ENCODE measurements at places on chromosomes 5 and 9.

GRCh38 chr5:132086277-132086794 lies 12.7 kb downstream of the CSF2 start:
- peak; percentile 92 for DNase-seq

DNA sequence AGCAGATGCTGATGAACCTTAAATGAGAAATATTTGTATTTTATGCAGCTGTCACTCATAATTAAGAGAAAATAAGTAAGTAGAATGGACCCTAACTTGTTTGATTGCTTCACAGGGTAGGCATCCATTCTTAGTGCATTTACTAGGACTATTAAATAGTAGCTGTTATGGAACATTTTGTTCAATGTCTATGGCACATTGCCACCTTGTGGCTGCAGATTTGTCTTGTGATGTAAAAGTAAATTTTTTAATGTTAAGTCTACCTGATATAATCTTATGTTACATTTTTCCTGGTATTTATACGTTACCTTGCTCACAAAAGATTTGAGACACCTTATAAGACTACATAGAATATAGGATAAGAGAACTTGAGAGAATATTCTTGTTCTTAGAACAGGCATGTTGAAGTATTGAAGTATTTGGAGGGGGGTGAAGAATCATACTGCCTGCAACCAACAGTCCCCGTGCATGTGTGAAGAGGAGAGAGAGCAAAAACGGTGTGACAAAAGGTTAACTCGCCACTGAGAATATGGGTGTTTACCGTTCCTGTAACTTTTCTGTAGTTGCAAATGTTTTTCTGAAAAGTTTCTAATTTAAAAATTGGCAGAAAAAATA lies 161.1 kb downstream of the MAST4 start:
- peak; percentile 1 for DNase-seq

DNA sequence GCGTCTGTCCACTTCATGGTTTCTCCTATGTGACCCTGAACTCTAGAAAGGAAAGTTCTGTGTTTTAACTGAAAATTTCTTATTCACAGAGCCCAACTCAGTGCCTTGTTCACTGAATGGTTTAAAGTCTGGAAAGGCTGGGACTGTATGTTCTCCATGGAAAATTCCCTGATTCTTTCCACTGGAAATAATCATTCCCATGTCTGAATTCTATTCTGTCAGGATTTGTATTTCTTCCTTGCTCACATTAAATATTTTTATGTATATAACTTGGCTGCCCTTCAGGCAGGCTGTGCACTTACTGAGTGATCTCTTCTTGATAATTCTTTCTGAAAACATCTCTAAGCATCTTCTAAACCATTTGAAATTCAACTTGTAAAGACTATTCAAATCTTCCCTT lies 1126.9 kb upstream of the DMAC1 start:
- no peak for DNase-seq

GRCh38 chr9:113876993-113877368 lies 872 bp downstream of the ZNF618 start:
- DNase-seq = no peak

- no peak for DNase-seq
Measured at GRCh38 chr5:149229298-149229937, 42.2 kb upstream of the AFAP1L1 start.

DNA sequence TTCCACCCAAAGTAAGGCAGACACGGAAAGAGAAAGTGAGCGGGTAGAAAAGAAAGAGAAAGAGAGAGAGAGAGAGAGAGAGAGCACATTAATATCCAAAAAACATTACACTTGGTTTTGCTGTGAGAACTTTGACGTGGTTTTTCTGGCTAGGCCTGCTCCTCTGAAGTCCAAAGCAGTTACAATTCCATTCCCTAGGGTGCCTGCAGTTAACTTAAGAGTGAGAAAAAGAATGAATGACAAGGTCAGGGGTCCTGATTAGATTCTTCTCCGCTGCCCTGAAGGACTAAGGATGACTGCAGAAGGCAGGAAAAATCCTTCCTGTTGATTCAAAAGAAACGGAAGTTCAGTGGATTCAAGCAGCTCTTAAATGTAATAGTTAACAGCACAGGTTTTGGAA lies 589.8 kb downstream of the PRELID2 start:
- DNase-seq = no peak

DNA sequence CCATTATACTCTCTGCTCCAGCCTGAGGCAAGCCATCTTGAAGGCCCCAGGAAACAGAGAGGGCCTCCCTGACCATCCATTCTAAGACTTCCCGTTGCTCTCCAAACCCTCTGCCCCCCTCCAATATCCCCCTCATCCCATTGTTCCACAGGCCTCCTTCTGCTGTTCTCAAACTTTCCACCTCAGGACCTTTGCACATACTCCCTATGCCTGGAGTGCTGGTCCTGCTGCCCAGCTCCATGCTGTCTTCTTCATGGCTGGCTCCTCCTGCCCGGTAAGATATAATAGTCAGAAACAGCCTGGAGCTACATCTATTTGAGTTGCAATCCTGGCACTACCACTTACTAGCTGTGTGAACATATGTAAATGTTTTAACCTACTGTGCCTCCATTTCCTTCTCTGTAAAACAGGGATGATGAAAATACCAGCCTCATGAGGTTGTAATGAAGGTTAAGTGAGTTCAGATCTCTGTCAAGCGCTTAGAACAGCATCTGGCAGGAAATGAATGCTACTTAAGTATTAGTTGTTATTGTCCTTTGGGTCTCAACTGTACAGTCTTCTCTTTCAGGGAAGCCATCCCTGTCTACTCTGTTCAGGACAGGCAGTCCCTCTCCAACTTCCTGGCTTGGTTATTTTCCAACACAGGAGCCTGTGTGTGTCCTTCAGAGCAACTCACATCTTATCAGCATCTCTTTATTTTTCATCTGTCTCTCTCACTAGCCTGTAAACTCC lies 45.8 kb downstream of the TMOD1 start:
- no peak for DNase-seq

GRCh38 chr5:114418176-114419066 lies 56.6 kb downstream of the KCNN2 start:
- DNase-seq = no peak

DNA sequence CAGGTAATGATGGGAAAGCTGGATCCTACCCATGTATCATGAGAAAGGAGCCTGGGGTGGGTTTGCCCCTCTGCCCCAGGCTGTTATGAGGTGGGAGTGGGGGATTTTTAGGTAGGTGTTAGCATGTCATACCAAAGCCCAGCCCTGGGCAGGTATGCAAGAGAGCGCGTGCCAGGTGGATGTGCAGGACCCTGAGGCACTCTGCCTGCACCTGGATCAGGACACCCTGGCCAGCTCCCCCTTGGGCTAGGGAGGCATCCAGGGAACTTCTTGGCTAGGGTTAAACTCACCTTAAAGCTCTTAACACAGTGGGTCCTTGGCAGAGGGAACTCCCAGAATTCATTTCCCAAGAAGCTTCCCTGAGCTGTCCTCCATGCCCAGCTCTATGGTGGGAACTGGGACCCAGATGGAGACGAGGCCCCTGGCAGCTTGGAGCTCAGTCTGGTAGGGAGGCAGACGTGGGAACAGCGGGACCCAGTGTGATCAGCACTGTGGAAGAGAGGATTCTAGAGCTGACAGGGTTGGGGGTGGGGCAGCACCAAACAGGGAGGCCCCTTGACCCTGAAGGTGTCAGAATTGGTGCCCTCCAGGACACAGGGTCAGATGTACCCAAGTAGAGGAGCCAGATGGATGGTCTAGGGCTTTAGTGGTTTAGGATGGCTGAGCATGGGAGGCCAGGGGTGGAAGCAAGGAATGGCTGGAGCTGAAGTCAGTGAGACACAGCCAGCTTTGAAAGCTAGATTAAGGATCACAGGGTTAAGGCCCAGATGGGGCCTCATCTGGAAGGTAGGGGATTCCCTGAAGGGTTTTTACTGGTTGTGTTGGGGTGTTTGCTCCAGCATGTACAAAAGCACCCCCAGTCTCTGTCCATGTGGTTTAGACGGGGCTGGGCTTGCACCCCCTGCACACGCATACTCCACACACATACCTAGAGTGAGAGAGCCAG lies 2.2 kb upstream of the PRR7 start:
- DNase-seq = no peak

GRCh38 chr5:86880785-86881492 lies 263.2 kb downstream of the COX7C start:
- peak; percentile 74 for DNase-seq

DNA sequence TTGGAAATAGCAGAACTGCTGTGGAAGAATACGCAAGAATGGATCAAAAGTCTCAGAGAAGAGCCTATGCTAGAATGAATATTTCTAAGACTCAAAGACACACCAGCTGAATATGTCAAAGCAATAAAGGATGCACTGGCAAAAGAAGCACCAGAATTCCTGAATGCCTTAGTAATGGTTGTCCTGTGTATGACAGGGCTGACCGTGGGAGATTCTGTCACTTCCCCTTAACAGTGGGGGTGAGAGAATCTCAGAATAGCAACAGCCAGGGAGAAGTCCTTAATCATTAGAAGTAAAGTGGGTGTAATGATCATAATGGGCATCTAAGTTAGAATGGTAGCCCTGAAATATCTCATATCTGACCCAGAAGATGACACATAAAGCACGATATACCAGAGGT lies 14.6 kb upstream of the PRR16 start:
- DNase-seq = no peak

DNA sequence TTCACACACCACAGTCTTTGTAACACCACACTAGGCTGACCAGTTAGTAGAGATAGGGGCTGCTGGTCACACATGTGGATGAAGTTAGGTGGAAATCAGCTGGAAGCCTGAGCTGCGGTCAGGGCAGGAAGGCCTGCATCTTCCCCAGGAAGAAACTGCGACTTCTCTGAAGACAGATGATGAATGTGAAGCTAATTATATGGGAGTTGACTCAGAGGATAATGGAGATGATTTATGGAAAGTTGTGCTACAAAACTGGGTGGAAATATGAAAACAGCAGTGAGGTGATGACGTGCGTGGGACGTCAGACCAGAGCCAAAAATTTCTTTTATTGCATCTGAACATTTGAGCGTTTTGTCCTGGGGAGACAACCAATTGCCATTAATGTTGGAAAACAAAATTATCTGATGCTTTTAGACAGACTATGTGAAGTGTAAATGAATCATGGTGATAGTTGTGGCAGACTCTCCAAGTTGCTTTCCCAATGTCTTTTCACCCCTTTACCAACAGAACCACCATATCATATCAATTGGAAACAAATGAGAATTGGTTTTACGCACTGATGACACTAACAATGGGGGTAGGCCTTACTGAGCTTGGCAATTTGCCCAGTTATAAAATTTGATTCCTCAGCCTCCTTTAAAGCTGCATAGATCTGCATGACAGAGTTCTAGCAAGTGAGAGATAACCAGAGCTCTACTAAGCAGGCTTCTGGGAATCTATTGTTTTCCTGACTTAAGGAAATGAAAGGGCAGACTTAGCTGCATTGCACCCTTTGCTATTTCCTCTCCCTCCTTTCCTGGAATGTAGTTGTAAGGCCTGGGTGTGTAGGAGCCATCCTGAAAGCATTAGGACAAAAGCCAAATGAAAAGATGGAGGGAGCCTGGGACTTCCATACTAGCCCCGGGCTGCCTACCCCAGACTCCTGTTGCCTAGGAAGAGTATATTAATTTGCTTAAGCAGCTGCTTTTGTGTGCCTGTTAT lies 84.0 kb downstream of the RAB3C start:
- no peak for DNase-seq

DNA sequence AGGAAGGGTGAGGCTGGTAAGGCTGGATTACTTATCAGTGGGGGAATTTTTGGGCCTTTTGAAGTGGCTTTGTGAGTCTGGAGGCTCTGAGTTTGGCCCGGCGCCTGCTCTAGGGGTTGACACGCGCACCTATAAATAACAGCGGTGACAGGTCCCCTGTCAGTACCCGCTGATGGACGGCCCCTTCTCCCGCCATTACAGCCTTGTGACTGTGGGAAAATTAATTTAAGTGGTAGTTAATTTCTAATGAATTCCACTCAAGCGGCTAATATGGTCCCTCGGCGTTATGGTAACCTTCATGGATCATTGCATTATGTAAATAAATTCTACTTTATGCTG lies 16.5 kb downstream of the MRPL36 start:
- DNase-seq = no peak

GRCh38 chr9:27572566-27572917 lies 739 bp downstream of the C9orf72 start:
- no peak for DNase-seq

DNA sequence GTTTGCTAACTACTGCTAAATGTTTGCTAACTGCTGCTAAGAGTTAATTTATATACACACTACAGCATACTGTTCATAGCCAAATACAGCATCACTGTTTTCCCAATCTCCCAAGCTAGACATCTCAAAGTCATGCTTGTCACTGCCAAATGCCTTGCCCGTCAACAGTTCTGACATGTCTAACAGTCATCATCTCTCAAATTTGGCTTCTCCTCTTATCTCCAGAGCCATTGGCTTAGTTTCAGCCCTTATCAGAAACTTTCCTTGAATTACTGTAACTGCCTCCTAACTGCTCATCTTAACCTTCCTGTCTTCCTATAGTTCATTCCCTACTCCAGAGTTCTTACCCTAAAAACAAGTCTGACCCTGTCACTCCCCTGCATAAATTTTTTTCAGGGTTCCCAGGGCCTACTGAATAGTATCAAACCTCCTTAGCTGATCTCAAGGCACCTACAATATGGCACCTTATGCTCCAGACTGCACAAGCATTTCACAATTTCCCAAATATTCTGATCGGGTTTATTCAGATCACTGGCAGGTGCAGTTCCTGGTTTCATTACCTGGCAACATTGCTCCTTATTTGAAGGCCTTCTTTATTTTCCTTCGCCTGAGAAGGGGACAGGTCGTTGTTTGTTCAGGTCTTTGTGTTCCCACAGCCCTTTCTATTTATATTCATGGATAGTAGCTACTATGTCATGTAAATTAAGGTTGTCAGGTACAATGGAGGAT lies 55.9 kb upstream of the ANKRD55 start:
- no peak for DNase-seq

GRCh38 chr9:97556721-97557605 lies 55.5 kb downstream of the TMOD1 start:
- DNase-seq = no peak

- DNase-seq = no peak
Measured at GRCh38 chr5:38827525-38827924, 18.3 kb upstream of the OSMR start.

DNA sequence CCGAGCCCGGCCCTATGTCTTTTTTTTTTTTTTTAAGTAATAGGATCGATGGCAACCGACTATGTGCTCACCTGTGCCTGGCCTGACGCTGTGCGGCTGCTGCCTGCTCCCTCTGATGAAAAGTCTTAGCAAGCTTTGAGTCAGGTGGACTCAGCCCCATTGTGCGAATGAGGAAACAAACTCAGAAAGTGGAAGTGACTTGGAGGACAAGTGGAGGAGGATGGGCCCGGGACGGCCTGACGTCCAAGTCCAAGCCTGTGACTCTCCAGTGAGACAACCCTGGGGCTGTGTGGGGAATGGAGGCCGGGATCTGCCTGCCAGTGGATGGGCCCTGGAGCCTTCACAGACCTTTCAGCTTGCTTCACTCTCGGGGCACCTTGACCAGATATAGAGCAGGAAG lies 57.9 kb downstream of the EXD3 start:
- DNase-seq = no peak

DNA sequence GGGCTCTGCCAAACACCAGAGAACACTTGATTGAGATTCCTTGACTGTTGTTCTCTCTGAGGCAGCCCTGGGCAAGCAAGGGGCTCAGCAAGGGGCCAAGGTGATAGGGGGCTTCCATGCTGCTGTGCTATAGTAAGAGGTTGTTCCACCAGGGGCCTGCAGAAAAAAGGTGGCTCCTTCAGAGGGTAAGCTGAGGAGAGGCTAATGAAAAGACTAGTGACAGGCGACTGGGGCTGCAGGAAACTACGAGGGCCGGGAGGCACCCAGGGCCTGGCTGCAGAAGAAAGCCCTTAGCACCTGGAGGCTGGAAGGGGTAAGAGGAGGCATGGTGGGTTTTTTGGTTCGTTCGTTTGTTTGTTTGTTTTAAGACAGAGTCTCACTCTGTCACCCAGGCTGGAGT lies 88.0 kb upstream of the CTNNA1 start:
- DNase-seq = no peak

Data from DMS 273 treated with DMSO at 0.1 percent for 48 hours (cell line).